Stimulated activated CD8-positive, alpha-beta memory T cell treated with anti-CD3 and anti-CD28 coated beads, Interleukin-12 subunit alpha, Interleukin-12 subunit beta, amount 100 ng/mL, for 4 hours (primary cell): ENCODE measurements at places on chromosomes 12 and 14.

- no peak for DNase-seq
These were observed 19.4 kb downstream of the LDHB start for GRCh38 chr12:21638054-21638891.

DNA sequence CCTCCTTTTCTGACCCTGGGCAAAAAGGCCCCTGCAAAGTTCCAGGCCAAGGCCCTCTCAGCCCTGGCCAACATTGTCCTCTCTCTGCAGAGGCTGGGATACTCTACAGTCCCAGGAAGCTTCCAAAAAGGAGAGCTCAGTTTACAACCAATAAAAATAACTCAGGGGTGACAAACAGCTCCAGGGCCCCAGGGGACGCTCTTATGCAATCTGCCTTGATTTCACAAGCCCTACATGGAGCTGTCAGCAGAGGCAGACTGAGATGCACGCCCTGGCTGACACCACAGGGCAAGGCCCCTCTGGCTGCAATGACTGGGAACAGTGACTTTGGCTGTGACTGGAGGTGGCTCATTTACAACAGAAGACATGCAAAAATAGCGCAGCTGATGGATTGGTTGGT lies 129.0 kb upstream of the MED13L start:
- no peak for DNase-seq

DNA sequence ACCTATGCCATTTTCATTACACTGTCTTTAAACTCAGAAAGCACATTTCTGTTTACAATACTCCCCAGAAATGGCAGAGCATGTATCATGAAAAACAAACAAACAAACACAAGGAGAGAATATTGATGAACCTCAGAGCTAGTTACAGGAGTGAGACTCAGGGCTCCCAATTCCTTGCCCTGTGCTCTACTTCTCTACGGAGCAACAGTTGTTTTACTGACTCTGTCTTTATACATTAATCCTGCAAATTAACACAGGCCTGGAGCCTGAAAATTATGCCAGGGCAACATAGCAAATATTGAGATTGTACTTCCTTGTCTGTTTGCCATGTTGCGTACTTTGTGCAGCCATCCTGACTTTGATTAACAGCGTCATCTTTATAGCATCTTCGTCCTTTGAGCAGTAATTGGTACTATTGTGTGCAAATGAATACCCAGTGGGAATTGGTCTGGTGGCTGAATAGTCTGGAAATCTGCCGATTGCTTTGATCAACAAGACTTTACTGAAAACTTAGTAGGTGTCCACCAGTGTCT lies 15.2 kb upstream of the AKAP6 start:
- DNase-seq: no peak

DNA sequence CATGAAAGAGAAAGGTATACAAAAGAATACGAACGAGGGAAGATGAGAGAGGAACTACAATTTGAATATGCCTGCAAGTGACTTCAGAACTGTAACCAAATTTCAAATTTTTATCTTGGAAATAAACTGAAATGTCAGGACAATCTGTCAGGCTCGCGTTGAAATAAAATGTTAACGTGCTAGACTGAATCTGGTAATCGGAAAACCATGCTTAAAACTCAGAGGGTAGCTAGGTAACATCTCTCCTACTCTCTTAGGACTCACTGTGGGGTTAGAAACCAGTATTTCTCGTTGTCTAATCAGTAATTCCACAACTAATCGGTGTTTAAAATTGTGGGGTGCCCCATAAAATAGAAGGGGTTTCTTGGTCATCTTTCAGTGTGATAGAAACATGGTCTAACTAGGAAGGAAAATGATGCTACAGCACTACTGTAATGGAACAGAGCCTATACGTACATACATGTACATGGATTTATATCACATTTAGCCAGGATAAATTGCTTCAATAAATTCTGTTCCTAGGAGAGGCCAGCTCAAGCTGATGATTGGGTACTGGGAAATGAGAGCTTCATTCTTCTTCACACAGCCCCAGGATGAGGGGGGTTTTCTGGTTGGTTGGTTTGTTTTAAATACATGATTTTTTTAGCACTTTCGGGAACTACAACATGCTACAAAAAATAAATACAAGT lies 23.9 kb downstream of the ATF7 start:
- no peak for DNase-seq

- no peak for DNase-seq
These were observed 375.9 kb downstream of the DAD1 start for GRCh38 chr14:22213120-22213519.

DNA sequence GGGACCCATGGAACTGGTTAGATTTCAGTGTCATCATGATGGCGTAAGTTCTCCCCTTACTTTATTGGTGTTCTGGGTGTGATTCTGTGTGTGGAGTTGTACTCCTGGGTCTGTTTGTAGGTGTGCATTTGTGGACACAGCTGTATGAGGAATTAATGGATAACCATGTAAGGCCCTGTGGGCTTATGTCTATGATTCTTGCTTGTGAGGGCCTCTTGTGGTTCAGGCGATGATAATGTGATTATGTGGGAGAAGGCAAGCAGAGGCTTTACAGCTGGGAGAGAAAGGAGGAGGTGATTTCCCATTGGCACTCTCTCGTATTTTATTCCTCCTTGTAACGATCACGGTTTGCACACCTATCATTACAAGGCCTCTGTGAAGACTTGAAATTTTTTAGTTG lies 96.1 kb downstream of the SCN8A start:
- DNase-seq: no peak
